ENCODE measurements at places on chromosomes 1 and 21. TPM values are rescaled to one million over a fixed set of nuclear protein-coding genes. Genes with fewer than 3 reads are reported as not detected.

The ALX3 gene
- total RNA-seq: not detected

The DENND2C gene
- 2.0 TPM for total RNA-seq

The MNDA gene
- total RNA-seq: 14.7 TPM

The PTPN22 gene
- 4.2 TPM for total RNA-seq

The NPHS2 gene
- not detected for total RNA-seq

The KRTAP6-3 gene
- not detected for total RNA-seq

The NR1I3 gene
- total RNA-seq: not detected

The LCA5L gene
- 5.5 TPM for total RNA-seq

The THEM5 gene
- total RNA-seq: not detected

The E2F2 gene
- total RNA-seq: 0.28 TPM

- DNase-seq: no peak
Measured at GRCh38 chr1:225617479-225617878, 35.4 kb downstream of the ENAH start.

DNA sequence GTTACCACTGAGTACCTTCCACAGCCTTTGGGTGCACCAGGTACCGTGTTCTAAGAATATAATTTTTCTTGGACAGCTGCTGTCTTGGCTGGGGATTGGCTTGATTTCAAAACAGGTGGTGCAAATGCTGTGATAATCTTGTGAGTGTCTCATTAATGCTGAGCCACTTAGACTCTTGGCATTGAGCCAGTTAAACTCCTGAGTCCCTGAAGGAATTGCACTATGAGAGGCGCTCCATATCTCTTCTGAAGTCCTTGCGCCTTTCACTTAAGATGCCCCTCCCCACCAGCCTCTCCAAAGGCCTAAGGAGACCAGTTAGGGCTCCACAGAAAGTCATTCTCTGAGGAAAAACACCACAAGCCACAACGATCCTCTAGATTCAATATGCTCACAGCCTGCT, 51.0 kb downstream of the BACH1 start:
- DNase-seq: no peak

DNA sequence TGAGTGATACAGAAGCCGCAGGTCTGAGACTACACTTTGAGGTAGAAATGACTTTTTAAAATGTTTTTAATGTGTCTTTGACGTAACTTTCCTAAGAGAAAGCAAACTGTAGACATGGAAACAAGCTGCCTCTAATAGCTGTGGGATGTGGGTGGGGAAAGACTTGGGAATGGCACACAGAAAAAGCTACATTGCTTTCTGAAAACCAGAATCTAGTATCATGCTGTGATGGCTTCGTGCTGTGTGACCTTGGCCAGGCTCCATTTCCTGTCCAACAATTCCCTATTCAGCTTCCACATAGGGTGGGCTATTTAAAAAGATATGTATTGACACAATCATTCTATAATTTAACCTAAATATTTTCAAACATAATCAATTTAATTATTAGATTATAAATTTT, 909.1 kb downstream of the NCAM2 start:
- no peak for DNase-seq

DNA sequence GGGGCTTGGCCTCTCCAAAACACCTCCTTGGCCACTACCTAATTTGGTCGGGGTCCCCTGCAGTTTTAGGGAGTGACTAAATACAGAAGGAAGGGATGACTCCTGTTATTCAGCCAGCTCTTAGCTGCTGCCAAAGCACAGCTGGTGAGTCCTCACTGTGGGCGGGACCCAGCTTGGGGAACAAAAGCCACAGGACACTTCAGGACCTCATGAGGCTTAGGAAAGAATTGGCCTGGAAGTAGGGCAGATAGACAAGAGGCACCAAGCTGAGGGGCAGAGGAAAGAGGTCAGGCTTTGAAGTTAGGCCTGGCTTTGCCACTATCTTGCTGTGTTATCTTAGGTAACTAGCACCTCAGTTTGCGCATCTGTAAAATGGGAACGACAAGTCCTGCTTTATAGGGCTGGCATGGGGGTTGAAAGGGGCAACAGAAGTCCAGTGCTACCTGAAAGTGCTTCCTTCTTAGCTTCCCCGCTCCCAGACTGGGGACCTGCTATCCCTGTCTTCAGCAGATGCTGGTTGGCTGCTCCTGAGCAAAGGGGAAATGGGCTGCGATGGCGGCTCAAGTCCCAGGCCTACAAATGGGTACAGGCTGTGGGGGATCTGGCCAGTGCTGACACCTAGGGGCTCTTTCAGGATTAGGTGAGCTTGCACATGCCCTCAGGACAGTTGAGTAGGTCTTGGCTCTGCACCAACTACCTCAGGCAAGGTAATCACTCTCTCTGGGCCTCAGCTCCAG, 15.7 kb downstream of the IFI6 start:
- peak; percentile 52 for DNase-seq

DNA sequence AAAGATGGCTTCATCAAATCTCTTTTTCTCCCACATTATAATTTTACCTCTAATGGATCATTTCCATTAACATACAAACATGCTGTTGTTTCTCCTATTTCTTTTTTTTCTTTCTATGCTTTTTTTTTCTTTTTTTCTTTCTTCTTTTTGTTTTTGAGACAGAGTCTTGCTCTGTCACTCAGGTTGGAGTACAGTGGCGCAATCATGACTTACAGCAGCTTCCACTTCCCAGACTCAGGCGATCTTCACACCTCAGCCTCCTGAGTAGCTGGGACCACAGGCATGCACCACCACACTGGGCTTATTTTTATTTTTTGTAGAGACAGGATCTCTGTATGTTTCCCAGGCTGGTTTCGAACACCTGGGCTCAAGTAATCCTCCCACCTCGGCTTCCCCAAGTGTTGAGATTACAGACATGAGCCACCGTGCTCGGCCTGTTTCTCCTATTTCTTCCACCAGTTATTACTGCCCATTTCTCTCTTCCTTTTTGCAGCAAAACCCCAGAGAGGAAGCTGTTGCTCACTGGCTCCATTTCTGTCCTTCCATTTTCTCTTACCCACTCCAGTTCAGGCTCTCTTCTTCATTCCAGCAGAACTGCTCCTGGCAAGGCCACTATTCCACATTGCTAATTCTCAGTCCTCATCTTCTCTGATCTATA, 32.1 kb upstream of the OPRD1 start:
- DNase-seq: no peak

DNA sequence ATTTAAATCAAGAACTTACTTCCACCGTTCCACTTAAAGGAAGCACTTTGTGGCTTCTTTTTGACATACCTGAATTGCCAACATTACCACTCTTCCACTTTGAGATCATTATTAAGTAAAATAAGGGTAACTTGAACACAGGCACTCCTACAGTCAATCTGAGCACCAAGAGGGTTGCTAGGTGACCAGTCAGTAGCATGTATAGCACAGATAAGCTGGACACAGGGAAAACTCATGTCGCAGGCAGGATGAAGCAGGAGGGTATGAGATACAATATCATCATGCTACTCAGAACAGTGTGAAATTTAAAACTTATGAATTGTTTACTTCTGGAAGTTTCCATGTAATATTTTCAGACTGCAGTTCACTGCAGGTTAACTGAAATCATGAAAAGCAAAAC, 47.0 kb upstream of the RAP1GAP start:
- no peak for DNase-seq

- no peak for DNase-seq
Measured at GRCh38 chr1:10208537-10208936, 1.8 kb upstream of the KIF1B start.

GRCh38 chr1:57376041-57376440, 47.8 kb downstream of the DAB1 start:
- no peak for DNase-seq

DNA sequence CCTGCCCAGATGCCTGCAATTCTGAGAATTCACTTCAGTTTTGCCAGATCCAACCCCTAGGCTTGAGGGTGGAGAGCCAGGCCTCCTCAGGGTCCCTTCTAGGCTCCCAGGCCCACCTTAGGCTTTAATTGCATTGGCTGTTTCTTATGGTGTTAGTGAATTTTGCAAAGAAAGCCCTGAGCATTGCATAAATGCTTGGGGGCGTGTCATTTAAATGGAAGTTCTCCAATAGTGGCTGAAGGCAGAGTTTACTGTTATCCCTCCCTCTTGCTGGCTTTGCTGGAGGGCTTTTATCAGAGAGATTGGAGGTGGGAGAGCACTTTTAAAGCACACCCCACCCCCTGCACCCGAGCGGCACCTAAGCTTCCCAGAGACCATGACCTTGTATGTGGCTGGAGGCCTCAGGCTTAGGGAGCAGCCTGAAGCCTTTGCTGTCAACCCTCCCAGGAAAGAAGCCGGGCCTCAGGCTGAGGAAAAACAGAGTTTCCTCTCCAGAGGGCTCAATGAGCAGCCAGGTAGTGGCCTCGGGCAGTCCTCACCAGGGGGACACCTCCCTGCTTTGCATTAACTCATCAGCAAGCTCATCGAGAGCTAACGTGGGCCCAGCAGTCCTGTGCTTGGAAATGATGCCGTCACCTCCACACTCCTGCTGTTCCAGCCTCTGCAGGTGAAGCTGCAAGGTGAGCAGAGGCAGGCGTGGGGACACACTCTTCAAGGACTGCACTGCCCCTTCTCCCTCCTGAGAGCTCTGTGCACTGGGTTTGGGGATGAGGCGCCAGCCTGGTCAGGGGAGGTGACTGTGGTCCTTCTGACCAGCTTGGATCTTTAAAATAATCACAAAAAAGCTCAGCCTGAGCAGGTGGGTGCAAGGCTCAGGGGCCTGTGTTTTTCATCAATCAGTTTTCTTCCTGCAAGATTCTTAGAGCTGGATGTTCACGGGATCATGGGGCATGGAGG, 58.0 kb downstream of the STUM start:
- DNase-seq: no peak

- no peak for DNase-seq
Measured at GRCh38 chr1:159561497-159561896, 25.7 kb upstream of the OR10J5 start.

GRCh38 chr21:36437745-36438128, 42.2 kb downstream of the CLDN14 start:
- peak; percentile 80 for DNase-seq

GRCh38 chr1:92851729-92852128, 19.9 kb downstream of the RPL5 start:
- no peak for DNase-seq

DNA sequence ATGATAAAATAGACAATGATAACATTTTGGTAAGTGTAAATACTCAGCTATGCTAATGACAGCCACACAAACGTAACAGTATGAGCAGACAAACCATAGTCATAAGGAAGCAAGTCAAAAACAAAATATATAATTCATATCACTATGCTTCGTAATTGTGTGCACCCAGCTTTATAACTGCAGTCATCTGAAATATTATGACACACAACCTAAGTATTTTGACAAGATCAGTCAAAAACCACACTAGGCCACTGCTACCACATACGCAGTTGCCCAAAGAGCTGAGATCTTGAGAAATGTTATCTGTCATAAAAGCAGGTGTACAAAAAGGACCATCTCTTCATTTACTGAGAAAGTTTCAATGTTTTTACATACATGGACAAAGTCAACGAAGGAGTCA, 26.0 kb downstream of the RNASEL start:
- no peak for DNase-seq

DNA sequence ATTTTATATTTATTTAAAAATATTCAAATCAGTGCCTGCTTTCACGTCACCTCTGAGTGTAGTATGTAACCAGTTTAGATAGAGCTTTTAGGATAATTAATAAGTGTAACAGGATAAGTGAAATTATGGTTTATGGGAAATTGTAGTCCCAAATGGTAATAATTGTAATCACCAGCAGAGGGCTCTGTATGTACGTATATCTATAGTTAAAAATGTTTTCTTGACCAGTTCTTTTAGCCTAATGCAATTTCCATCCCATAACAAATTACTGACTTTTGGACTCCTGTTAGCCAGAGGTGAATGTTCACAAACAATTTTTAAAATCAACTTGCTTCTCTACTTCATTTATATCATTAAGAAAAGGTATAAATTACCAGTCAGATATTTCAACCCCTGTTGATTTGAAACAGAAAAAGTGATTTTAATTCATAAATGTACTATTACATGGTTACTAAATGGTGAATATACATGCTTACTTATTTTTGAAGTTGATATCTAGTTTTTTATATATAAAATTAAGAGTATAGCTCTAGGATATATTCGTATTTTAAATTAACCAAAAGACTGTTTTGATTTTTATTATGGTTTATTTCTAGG, 25.3 kb downstream of the SLC30A7 start:
- no peak for DNase-seq

DNA sequence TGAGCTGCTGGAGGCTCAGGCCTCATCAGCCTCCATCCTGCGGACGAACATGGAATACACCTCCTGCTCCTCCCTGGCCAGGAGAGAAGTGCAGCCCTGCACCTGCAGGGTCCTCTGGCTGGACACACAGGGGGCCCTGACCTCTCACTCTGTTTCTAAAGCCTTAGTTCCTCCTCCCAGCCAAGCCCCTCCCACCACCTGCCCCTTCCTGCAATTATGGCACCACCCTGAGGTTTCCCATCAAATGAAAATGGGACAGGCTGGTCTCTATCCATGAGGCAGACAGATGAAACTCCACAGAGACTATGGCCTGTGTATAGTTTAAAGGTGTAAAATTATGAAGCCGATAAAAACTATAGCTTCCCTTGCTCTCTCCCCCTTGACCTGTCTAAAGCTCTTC, 42.6 kb downstream of the CACNA1S start:
- DNase-seq: no peak

DNA sequence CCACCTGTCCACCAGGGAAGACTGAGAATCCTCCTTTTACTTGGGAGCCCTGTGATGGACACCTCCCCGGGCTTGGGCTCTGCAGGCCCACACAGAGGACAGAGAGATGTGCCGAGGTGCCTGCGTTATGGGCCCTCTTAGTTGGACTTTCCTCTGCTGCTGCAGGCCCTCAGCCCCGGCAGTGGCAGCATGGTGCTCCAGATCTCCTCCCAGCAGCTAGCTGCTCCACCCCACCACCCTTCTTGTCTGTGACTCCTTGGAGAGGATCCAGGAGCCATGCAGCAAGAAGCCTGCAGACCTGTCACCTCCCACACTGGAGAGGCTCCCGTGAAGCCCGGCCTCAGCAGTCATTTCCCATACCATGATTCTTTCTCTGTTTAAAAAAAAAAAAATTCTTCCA, 27.4 kb downstream of the PHGDH start:
- no peak for DNase-seq

GRCh38 chr21:32282992-32283391, 4.1 kb upstream of the MIS18A start:
- no peak for DNase-seq

- DNase-seq: no peak
Measured at GRCh38 chr1:201568859-201569294, 29.9 kb downstream of the NAV1 start.

- DNase-seq: no peak
Measured at GRCh38 chr1:223175633-223176032, 32.6 kb upstream of the TLR5 start.

GRCh38 chr1:41888756-41889155, 30.0 kb downstream of the HIVEP3 start:
- DNase-seq: no peak
